ENCODE measurements at places on chromosomes 2 and 18.

GRCh38 chr2:71876542-71877451, 270.9 kb downstream of the CYP26B1 start:
- DNase-seq, result no peak

- no peak for DNase-seq
These were observed 100.9 kb upstream of the NEUROD1 start for GRCh38 chr2:181781078-181781786.

- DNase-seq, result peak; percentile 32
These were observed 36.2 kb downstream of the EIF2AK3 start for GRCh38 chr2:88590998-88591613.

DNA sequence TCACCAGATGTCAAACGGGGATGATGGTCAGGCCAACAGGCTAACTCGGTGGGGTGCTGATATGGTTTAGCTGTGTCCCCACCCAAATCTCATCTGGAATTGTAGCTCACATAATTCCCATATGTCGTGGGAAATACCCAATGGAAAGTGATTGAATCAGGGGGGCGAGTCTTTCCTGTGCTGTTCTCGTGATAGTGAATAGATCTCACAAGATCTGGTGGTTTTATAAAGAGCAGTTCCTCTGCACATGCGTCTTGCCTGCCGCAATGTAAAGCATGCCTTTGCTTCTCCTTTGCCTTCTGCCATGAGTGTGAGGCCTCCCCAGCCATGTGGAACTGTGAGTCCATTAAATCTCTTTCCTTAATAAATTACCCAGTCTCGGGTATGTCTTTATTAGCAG, 74.4 kb upstream of the YWHAQ start:
- no peak for DNase-seq

DNA sequence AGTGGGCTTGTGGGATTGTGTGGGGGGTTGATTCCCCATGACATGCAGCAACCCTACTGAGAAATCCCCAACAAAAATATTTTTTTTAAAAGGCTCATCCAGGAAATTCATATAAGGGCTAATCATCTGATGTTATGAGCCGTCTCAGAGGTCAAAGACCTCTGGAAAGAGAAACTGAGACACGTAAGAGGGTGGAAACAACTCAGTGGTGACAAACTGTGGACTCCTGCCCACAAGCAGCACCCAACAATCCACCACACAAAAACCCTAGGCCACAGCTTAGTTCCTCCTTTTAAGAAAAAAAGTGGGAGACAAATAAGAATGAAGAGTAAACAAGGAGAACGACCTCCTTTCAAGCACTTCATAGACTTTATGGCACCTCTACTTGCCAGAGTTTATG, 1096.1 kb upstream of the NRXN1 start:
- DNase-seq, result no peak

DNA sequence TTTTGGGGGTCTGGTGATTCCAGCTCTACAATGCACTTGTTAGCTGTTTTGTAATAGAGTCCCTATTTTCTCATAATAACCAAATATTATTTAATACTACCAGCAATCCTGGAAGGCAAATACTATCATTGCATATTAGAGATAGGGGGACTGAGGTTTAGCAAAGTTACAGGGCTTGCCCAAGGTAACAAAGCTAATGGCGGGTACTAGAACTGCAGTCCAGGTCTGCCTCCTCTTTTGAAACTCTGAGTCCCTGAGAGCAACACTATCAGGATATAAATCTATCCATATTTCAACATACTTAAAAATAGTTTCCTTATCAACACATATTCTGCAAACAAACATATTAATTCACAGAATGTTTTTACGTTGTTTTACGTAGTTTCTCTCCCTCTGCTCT, 235.5 kb upstream of the ACVR2A start:
- no peak for DNase-seq

DNA sequence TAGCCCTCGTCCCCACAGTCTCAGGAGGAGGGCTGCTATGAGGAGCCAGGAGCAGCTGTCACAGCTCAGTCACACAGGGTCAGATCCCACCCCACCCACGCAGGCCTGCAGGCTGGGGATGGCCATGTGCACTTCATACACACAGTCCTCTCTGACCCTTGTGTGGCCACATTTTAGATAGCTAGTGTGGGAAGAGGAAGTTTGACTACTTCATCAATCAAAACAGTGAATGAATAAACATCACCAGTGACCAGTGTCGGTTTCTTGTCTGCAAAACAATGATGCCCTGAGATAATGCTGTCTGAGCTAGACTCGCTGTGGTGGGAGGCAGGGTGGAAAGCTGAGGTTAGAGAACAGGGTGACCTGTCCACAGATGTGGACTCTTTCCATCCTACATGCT, 107.1 kb downstream of the PIEZO2 start:
- DNase-seq, result no peak

DNA sequence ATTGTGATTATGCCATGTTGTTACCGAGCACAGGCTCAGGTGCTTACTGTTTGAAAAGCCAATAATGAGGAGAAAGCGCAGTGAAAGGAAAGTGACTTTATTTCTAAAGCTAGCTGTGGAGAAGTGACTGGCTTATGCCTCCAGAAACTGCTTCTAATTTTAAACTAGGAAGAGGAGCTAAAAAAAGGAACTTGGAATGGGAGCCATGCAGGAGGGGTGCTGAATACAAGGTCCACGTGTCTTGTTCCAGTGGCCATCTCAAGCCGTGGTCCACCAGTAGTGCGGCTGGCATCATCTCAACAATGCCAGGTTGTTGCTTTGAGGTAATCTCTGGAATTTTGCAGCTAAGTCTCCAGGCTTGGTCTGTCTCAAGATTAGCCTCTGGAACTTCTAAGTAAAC, 282.0 kb downstream of the THSD7B start:
- DNase-seq, result no peak

DNA sequence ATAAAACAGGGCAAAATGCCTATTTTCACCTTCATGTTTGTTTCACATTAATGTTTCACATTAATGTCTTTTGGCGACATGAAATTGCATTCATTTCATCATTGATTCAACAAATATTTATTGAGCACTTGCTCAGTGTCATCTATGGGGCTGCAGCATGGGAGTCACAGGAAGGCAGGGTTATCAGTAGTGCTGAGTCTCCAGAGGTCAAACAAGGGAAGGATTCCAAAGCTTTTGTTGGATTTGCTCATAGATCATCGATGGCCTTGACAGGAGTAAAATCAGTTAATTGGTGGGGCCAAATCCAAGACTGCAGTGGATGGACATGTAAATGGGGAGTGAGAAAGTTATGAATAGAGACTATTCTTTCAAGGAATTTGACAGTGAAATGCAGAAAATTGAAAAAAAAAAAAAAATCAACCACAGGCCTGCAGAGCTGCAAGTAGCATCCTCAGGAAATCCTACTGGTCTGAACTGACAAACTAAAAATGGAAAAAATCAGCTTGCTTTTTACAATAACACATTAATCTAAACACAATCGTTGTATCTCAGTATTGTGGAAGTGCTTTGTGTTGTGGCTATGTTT, 1290.8 kb downstream of the DPP10 start:
- no peak for DNase-seq

DNA sequence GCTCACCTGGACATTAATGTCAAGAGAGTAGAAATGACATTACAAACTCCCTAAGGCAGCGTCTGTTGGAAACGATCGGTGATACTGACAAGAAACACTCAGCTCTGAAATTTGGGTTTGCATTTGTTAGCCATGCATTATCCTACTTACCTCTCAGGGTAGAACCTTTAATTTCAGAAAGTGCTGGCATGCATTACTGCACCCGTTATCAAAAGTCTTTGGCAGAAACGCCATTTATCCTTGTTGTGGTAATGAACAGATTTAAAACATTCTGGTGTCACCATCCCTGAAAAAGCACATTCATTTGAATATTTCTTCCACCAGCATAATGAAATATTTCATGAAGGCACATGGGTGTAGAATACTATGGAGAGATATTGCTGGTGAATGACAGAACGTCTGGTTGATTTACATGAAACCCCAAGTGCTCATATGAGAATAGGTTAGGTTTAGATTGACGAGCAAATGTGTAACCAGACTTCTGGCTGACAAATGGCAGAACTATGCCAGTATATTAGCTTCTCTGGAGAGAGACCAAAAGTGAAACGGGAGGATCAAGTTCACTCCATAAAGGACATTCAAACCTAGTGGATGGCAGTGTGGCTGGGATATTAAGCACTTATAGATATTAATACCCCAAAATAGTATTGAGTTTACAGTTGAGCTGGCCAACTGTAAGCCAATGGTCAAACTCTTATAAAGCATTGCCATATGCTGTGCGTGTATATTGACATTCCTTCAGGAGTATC, 53.5 kb upstream of the ITGB6 start:
- DNase-seq, result no peak

GRCh38 chr18:73313476-73313875, 445.7 kb upstream of the NETO1 start:
- no peak for DNase-seq

DNA sequence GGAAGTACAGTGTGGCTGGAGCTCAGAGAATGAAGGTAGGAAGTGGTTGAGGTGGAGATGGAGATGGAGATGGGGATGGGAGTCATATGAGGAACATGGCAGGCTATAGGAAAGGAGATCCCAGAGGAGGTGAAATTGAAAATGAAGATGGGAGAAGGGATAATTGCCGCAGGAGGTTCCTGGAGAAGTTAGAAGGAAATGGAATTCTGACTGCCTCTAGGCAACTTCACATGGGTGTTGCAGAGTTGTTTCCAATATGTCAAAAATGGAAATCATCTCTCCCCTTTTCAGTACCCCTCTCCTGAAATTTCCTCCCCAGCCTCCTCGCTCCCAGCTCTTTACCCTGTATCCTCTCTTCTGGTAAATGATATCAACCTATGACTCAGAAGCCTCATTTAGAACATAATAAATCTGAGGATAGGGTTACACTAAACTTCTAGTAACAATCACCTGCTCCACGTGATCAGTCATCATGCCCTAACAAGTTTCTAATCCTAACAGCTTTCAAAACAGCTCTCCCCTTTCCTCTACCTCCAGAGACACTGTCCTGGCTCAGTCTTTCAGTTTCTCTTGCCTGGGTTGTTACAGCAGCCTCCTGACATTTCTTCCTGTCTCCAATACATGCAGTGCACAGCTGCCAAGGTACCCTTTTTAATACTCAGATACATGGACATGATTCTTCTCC, 201.9 kb upstream of the RBMS1 start:
- no peak for DNase-seq

DNA sequence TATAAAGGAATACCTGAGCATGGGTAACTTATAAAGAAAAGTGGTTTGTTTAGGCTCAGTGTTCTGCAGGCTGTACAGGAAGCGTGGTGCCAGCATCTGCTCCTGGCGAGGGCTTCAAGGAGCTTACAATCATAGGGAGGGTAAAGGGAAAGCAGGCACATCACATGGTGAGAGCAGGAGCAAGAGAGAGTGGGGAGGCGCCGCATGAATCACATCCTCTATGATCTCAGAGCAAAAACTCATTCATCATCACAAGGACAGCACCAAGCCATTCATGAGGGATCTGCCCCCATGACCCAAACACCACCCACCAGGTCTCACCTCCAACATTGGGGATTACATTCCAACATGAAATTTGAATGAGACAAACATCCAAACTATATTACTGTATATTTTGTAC, 32.5 kb downstream of the R3HDM1 start:
- DNase-seq, result no peak

- no peak for DNase-seq
These were observed 799 bp downstream of the SYT4 start for GRCh38 chr18:43276491-43276890.

DNA sequence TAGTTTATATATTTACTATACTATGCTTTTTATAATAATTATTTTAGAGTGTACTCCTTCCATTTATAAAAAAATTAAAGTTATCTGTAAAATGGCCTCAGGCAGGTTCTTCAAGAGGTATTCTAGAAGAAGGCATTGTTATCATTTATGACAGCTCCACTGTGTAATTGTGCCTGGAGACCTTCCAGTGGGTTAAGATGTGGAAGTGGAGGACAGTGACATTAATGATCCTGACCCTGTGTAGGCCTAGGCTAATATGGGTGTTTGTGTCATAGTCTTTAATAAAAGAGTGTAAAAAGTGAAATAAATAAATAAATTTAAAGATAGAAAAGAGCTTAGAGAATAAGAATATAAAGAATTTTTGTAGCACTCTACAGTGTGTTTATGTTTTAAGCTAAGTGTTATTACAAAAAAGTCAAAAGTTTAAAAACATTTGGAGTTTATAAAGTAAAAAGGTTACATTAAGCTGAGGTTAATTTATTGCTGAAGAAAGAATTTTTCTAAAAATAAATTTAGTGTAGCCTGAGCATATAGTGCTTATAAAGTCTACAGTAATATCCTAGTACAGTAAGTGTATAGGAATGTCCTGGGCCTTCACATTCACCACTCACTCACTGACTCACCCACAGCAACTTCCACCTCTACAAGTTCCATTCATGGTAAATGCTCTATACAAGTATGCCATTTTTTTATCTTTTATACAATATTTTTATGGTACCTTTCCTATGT, 190.0 kb upstream of the SESTD1 start:
- DNase-seq, result no peak

- no peak for DNase-seq
These were observed 3.5 kb upstream of the KLHL29 start for GRCh38 chr2:23381485-23381884.

GRCh38 chr18:52341608-52342381, 1.8 kb downstream of the DCC start:
- no peak for DNase-seq

DNA sequence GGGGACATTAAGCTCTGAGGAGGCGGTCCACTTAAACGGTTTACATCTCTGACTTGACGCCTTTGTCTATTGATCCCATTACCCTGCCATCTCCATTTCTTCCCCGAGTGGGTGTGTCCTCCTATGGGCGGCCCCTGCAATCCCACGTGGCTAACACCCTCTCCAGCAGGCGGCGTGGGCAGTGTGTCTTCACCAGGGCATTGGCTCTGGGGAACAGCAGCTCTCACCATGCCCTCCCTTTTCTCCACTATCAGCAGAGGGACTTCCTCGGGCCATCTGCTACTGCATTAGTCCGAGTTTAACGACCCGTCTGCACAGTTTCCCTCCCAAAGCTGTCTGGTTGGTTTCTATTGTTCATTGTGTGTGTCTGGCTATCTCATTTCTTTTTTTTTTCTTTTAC, 511.9 kb upstream of the NRP2 start:
- no peak for DNase-seq

GRCh38 chr2:128584296-128584890, 265.7 kb upstream of the HS6ST1 start:
- DNase-seq, result no peak

DNA sequence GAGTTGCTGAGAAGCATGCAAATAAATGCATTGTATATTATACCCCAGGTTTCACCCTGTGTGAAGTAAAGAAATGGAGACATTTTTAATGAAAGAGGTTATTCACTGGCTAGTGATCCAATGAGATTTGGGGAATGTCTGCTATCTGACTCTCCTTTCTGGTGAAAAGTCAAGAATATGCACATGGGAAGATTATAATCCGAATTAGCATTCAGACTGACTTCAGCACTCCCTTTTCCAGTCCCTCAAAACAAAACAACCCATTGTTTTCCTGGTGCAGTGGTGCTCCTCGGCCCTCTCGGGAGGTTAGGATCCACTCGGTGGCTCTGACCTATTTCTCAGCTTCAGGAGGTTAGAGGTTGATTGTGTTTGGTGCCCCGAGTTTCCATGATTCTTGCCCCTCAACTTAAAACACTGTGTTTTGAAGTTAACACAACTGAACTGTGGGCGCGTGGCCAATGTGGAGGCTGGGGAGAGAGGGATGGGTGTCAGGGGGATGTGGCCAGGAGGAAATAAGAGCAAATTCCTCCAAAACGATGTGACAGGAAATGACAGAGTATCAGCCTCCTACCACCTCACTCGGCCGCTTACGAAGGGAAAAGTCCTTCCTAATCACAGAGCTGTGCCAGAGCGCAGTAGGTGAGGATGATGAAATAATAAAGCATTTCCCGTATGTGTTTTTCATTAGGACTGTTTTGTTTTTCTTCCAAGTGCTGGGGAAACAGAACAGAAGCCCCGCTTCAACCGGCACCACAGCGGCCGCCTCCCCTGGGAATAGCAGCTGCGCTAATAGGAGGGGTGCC, 440.1 kb downstream of the MTX2 start:
- no peak for DNase-seq

Measured in activated CD8-positive, alpha-beta memory T cell treated with anti-CD3 and anti-CD28 coated beads, Interleukin-2, amount 50 U/mL, for 4 hours (primary cell).